ENCODE measurements at places on chromosomes 7 and 10.

DNA sequence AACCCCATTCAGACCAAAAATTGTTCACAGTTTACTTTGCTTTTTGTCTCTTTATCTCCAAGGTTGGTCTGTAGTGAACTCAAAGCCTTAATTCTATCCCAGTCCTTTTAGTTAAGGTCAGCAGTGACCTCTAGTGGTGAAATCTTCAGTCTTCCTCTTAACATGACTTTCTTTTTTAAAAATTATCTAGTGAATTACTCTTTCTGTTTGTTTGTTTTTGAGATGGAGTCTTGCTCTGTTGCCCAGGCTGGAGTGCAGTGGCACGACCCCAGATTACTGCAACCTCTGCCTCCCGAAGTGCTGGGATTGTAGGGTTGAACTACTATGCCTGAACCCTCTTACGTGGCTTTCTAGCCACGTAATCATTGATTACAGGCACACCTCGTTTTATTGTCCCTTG, 25.0 kb downstream of the ZNF487 start:
- peak; percentile 67 for DNase-seq

GRCh38 chr7:2104107-2104710, 128.5 kb downstream of the MAD1L1 start:
- no peak for DNase-seq

DNA sequence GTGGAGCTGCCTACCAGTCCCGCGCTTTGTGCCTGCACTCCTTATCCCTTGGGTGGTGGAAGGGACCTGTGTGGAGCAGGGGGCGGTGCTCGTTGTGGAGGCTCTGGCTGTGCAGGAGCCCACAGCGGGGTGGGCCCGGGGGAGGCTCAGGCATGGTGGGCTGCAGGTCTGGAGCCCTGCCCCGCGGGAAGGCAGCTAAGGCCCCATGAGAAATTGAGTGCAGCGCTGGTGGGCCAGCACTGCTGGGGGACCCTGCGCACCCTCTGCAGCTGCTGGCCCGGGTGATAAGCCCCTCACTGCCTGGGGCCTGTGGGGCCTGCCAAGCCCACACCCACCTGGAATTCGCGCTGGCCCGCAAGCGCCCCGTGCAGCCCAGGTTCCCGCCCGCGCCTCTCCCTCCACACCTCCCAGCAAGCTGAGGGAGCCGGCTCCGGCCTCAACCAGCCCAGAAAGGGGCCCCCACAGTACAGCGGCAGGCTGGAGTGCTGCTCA, 859.6 kb upstream of the KCND2 start:
- no peak for DNase-seq

DNA sequence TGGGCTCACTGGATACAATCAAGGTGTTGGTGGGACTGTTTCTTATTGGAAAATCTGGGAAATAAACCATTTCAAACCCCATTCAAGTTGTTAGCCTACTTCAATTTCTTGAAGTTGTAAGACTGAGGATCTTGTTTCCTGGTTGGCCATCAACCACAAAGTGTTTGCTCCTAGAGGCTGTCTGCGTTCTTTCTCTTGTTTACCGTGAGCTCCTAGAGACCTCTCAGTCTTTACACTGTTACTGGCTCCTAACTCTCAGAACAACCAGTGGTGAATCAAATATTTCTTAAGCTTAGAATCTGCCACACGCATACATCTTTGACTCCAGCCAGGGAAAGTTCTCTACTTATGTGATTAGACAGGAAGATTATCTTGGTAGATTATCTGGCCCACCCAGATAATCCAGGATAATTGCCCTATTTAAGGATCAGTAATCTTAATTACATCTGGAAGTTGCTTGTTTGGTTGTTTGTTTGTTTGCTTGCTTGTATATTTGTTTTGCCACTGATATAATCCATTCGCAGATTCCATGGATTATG, 798.7 kb downstream of the IPMK start:
- no peak for DNase-seq

DNA sequence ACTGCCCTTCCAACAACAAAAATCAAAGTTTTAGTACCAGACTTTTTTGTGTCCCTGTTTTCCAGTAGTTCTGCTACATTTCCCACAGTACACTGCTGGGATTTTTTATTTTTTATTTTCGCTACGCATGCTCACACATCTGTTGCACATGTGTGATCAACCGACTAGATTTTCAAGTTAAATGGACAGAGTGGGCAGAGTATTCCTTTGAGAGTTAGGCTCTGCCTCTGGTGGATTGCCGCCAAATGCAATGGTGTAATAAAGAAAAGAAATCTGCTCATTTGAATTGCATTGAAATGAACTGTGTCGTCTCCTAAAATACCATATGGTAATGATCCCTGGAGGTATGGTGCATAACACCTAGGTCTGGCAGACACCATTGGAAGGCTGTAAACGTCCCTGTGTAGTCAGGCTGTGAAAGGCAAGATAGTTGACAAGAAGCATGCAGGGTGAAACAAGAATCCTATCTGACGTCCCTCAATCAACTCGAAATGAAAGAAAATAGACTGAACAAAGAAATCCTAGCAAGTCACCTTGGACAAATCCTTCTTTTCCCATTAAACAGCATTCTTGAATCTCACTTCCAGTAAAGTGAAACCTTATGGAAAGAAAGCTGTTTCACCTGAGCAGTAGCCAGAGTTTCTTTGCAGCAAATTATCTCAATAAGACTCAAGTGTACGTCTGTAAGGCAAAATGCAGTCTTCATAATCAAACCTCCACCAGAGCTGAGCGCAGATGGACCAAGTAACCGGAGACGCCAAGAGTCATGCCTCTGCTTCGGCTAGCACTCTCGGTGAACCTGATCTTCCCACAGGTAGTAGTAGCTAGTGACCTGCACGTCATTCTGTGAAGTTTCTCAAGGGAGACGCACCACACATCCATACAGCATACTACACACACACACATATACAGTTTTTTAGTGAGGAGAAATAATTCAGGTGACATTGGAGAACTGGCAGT, 357.3 kb downstream of the CRPPA start:
- no peak for DNase-seq

- DNase-seq = peak; percentile 9
These were observed 61.8 kb upstream of the TRIL start for GRCh38 chr7:29019896-29020295.

GRCh38 chr7:88545663-88546062, 213.8 kb upstream of the ZNF804B start:
- DNase-seq = no peak

DNA sequence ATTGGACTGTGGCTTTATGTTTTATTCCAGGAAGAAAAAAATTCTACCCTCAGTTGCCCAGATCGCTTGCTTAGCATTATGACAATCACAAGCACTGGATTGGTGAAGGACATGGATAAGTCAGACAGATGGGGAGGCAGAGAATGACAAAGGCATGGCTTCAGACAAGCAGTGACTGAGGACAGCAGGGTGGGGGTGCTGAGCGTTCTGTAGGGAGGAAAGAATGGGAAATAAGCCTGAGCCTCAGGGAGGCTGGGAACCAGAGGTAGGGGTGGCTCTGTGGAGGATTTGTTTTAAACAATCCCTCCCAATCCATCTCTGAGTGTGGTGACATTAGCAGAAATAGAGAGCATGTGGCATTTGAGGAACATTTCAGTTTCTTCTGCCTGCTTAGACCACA, 896.9 kb downstream of the CCSER2 start:
- no peak for DNase-seq

- no peak for DNase-seq
These were observed 15.0 kb upstream of the CADPS2 start for GRCh38 chr7:122901250-122901649.
